K562 (cell line): ENCODE measurements at places on chromosomes 5 and 9.

- no peak for DNase-seq
These were observed 311.0 kb downstream of the TMEM167A start for GRCh38 chr5:82766206-82766605.

DNA sequence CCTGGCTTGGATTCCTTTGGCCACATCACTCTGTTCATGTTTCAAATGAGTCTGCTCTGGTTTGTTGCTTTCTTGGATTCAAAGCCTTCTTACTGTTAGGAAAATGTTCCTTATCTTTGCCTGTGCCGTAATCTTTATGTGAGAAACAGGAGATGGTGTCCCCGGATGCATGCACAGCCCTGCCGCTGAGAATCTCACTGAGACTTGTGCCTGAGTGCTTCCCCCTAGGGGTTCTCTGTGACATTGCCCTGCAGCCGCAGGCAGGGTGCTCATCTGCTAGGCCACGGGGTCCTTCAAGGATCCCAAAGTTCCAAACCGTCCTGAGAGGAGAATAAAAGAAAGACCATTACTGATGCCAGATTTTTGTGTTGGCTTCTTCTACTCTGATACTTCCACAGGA is 81.4 kb upstream of the ANKRD55 start:
- peak; percentile 70 for DNase-seq

GRCh38 chr5:19782566-19782965 is 205.4 kb downstream of the CDH18 start:
- DNase-seq: no peak

DNA sequence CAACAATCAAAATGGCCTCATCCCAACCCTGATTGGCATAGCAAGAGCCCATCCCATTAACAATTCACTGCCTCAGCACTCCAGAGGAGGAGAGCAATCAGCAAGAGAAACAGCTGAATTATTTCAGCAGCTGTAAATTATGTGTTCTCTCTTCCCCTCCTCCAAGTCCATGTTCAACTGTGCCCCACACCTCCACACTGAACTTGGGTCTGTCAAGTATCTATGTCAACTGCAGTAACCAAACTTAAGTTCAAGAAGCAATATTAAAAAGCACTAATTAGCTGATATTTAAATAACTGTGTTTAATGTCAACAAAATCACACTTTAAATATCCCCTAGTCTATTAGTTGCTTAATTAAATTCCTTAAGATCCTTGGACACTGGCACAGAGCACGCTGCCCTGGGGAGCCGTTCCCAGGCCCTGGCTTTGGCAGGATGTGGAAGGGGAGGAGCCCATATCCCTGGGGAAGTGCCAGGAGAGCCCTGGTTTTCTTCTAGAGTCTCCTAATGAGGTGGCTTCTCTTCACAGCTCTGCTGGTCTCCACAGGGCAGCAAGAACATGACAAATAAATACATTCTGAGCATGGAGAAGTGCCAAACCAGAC is 50.6 kb downstream of the SIL1 start:
- DNase-seq: no peak

DNA sequence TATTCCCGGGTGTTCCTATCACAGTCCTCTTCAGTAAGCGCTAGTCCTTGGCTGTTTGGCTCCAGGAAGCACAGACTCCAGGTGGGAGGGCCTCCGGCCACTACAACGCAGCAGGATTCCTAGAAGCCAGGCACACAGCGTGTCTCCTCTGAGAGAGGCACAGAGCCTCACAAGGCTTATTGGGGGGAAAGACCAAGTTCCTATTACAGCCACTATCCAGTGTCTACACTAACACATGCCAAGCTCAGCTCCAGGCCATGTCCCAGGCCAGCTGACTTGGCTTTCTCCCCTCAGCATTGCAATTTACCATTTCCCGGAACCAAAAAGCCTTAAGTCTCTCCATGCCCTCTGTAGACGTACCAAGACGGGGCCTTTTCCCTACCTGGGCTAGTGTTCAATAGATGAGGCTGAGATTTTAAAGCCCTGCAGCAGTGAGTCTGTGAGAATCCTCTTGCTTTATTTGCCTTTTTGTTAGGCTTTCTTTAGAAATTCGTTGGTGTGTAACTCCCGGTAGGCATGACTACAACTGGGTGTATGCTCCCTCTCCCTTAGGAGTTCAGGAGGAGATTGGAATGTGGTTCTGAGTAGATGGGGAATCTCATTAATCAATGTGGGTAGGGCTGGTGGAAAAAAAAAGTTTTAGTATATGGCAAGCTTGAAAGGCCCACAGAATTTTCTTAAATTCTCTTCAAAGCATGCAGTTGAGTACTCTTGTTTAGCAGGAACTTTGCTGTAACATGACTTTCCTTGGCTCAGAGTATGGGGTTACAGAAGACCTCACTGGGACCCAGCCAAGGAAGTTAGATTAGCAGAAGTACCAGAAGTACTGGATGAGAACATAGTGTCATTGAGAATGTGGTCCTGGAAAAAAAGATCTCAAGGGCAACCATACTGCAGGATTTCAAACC is 84.3 kb upstream of the SLC1A3 start:
- DNase-seq: no peak

DNA sequence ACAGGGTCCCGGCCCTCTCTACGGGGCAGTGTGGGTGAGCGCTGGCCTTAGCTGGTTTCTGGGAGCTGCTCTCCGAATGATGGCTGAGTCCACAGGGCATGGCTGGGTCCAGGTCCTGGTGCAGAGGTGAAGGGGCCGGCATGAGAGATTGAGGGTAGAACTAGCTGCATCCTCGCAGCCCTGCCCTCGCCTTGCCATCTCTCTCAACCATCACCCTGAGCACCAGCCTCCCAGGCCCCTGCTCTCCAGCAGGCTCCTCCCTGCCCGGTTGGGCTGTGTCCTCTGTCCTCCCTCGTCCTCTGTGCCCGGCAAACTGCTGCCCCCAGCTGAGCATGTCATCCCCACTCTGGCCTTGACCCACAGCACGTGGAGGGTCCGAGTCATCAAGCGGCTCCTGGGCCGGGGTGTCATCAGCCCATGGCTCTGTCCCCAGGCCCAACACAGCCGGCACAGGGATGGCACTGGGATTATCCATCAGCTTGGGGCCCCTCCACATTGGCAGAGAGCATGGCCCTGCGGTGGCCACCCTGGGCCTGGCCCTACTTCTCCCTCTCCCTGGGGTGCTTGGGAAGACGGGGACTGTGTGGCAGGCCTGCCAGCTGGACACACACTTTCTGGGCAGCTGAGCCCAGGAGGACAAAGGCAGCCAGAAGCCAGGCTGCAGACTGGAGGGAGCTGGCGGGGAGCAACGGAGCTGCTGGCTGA is 8.4 kb downstream of the FLT4 start:
- DNase-seq: no peak

- DNase-seq: peak; percentile 61
These were observed 491 bp upstream of the CTSL start for GRCh38 chr9:87725356-87725899.

DNA sequence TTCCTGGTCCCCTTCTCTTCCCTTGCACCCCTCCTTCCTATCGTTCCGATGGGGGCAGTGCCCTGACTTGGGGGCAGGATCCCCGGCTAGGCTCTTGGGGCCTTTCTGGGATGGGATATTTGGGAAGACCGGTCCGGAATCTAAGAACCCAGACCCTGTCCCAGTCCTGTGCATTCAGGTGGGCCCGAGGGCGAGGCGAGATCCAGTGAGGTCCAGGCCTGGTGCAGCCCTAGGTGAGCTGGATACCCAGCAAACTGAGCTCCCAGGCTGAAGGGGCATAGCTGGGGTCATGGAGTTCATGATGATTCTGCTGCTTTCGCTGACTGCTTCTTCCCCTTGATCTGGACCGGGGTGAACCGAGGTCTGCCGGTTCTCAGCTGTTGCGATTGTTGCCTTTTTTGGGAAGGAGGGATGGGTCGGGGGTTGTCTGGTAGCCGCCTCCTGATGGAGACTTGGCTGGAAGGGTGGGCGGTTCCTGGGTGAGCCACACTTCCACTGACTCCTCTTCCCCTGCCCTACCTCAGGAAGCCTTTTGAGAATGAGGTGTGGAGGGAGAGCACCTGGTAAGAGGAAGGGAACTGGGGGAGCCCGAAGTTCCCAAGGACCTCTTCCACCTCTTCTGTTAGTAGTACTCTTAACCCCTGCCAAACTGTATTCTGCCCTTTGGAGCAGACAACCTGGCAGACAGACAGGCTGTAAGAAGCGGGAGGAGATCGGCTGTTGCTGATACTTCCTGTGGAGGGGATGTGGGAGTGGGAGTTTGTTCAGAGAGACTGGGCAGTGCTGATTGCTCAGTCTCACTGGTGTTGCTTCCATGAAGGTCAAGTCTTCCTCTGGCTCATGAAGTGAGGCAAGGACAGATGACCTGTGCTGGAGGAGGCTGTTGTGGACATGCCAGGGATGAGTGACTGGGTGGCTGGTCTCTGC is 1.0 kb downstream of the LRRC8A start:
- peak; percentile 39 for DNase-seq

DNA sequence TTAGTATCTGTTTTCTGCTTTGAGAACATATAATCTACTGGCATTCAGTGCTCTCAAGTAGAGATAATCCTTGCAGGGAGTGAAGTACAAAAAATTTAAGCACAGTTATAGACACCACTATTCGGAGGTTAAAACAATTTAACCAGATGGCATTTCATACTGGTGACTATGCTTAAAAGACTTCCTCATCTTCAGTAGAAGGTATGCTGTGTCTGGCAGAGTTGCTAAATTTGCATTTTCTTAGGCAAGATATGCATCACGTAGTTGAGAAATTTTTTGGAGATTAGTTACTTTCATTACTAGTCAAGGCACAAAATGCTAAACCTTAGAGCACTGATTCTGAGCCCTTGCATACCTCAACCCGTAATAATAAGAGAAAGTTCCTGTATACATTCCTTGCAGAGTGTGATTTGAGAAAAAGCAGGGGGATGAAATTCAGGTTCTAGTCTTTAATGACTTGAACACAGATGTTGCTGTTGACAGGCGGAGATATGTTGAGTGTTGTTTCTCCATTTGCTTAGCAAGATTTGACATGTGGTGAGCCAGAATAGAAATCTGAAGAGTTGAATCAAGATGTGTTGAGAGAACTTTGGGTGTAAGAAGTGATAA is 70.8 kb upstream of the STARD4 start:
- DNase-seq: no peak

DNA sequence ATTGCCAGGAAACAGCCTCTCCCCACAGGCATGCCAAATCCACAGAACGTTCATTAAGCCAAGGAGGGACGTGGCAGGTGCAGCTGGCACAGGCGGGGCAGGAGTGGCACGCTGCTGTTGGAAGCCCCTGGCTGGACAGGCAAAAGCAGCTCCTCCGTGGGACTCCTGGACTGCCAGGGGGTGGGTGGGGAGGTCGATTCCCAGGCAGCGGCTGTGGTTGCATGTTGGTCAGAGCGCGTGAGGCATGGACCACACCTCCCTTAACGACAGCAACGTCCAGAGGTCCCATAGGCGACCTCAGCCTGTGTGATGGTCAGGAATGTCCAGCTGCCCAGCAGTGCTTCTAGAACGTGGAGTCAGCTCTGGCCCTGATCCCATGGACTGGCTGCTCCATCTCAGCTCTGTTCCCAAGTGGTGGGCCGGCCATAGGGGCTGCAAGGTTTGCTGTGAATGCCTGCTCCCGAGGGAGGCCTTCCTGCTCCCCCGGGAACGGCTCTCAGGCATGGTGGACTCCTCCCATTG is 6.9 kb downstream of the SLC6A19 start:
- no peak for DNase-seq

- no peak for DNase-seq
These were observed 147.3 kb downstream of the TLE4 start for GRCh38 chr9:79719021-79719420.

DNA sequence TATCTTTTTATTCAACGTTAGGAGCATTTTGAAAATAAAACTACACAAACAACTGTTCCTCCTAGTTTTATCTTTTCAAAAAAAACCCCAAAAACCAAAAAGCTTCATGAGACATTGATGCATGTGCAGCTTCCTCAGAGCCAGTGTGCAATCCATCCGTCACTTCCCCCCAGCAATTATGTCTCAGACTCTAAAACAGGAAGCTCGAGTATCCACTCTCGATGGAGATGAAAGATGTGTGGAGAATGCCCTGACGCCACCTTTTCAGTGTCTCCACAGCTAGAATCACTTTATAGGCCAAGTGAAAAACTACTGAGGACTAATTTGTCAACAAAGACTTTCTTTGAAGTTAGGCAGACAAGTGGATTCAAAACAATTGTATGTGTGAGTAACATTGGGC is 408.9 kb upstream of the SMARCA2 start:
- DNase-seq: no peak

GRCh38 chr9:134598884-134599245 is 42.7 kb upstream of the COL5A1 start:
- DNase-seq: no peak

GRCh38 chr5:138874241-138874640 is 894 bp downstream of the LRRTM2 start:
- DNase-seq: no peak

DNA sequence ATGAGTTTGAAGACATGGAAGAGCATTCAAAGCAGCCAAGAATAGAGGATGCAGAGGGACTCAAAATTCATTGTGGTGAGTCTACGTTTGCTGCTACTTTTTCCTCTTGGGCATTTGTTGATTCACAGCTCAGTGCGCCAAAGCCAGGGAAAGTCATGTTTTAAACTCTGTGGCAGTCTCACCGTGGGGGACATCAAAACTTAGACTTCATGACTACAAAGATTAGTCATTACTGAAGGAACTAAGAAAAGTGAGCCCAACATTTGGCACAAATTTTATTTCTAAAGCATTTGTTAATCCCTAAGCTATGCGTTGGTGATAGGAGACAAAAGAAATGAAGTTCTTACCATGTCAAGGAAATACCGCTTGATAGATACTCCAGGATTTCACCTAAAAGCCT is 73.7 kb upstream of the MTAP start:
- no peak for DNase-seq

GRCh38 chr9:92947268-92948037 is at the start of gene FGD3:
Gene FGD3, plus strand, starts transcription at chr9:92947523. Its CDS starts 28,734 bp downstream, at chr9:92976257.
- no peak for DNase-seq

- DNase-seq: no peak
These were observed 382.3 kb downstream of the ACTL7B start for GRCh38 chr9:108473209-108474112.

DNA sequence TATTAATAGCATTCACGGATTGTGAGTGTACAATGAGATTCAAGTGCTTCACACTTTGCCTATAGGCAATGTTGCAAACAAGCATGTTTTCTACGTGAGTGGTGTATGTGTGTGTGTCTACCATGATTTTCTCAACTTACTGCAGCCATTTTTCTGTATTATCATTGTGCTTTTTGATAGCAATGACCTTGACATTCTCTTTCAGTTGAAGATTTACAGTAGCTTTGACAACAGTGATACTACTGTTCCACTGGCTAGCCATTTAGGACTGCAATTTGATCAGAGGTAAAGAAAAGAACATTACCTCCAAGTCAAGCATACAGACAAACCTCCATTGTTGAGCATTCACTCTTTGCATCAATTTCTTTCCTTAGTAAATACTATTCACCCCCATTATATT is 297.0 kb downstream of the MAN2A1 start:
- DNase-seq: no peak

DNA sequence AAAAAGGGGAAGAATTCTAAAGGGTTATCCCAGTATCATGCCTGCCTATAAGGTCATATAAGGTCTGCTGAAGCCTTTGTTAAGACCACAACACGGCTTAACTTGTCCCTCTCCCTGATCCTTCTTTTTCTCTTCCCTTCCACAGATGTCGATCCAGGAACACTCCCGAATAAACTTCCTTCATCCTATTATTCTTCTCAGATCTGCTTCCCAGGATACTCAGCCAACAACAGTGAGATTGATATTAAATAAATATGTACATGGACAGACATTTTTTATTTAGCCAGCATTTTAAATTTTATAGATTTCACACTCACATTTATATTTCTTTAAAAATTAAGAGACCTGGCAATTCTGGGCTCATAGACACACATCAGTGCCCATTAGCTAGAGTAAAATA is 44.1 kb downstream of the DPYSL3 start:
- DNase-seq: no peak

GRCh38 chr9:12554636-12555035 is 138.5 kb upstream of the TYRP1 start:
- no peak for DNase-seq
